ENCODE measurements at places on chromosomes 1 and 21. TPM values are rescaled to one million over a fixed set of nuclear protein-coding genes. Genes with fewer than 3 reads are reported as not detected.

- DNase-seq, result peak; percentile 97
These were observed 16.0 kb downstream of the DHRS3 start for GRCh38 chr1:12601700-12602658.

GRCh38 chr21:45970674-45971615 lies 10.6 kb upstream of the COL6A1 start:
- DNase-seq, result peak; percentile 52

DNA sequence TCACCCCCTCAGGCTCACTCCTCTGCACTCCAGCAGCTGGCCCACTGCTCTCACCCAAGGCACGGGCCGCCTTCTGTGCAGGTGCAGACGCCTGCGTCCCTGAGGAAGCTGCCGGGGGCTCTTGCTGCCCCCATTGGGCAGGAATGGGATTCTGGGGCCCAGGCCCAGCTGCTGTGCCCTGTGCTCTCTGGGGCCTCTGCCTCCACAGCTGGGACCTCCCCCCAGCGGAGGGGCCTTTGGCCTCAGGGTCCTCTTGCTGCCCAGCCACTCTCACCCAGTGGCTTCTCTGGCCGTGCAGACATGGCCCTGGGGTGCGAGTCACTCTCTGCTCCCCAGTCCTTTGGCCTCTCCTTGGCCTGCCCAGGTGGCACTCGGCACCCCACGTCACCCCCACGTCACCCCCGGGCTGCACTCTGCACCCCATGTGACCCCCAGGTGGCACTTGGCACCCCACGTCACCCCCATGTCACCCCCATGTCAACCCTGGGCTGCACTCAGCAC lies 19.1 kb upstream of the LRRC3 start:
- DNase-seq, result no peak

- DNase-seq, result no peak
These were observed 150.1 kb downstream of the KCNJ6 start for GRCh38 chr21:37766129-37766528.

- DNase-seq, result peak; percentile 6
These were observed 191.7 kb upstream of the KCTD3 start for GRCh38 chr1:215375381-215375780.

- peak; percentile 45 for DNase-seq
These were observed 12.6 kb downstream of the CREG1 start for GRCh38 chr1:167541003-167541402.

GRCh38 chr1:207870306-207871031 lies 40.5 kb downstream of the CD34 start:
- DNase-seq, result no peak

UMODL1 gene
- not detected for total RNA-seq

ARMH1 gene
- 1.7 TPM for total RNA-seq

GRCh38 chr1:107843989-107844388 lies 121.0 kb downstream of the VAV3 start:
- DNase-seq, result no peak

- no peak for DNase-seq
These were observed 118.1 kb upstream of the POGK start for GRCh38 chr1:166721145-166721544.

DNA sequence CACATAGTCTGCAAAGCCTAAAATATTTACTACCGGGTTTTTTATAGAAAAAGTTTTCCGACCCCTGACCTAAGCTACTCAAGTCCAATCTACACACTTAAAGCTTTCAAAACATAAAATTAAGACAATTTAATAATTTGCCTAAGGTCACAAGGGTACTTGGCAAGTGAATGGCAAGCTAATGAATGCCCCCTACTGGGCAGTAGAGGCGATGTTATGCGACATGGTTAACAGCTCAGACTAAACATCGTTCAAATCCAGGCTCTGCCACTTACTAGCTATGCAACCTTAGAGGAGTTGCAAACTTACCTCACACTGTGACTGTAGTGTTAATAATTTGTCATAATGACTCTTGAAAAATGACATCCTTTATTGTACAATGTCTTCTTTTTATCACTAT lies 317.2 kb upstream of the NFIA start:
- peak; percentile 34 for DNase-seq

CRYAA gene
- not detected for total RNA-seq

MATN1 gene
- 0.25 TPM for total RNA-seq

GRCh38 chr1:214146523-214146922 lies 134.4 kb upstream of the SMYD2 start:
- no peak for DNase-seq
